ENCODE measurements at places on chromosomes 1 and 21. TPM values are rescaled to one million over a fixed set of nuclear protein-coding genes. Genes with fewer than 3 reads are reported as not detected.
A peak's percentile ranks its signal among the peaks of the same experiment; 100 is the strongest.

GRCh38 chr1:89631816-89632656, 884 bp upstream of the LRRC8C start:
- H3K27ac ChIP-seq = peak overlapping the region; percentile 70
- DNase-seq = no peak
- H3K36me3 ChIP-seq = no peaks in the 10 kb centered on the region
- no peaks in the 10 kb centered on the region for H3K27me3 ChIP-seq
- no peaks in the 10 kb centered on the region for H3K4me1 ChIP-seq

Gene L1TD1
- 0.99 TPM for total RNA-seq

Gene GBP7
- not detected for total RNA-seq

Gene CR1L
- total RNA-seq = not detected

DNA sequence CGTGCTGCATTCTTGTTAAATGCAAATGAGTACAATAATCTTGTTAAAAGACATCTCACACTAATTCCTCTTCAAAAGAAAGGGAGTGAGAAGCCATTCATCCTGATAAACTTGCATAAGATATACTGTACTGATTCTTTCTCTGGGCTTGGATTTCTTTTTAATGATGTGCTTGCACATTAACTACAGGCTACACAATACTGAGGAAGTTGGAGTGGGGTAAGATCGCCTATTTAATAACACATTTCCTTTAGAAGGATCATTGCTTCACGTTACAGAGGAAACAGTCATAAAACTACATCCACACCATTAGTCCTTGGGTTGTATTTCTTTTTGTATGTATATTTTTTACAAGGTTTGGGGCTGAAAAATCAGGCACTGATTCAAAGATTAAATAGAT, 36.6 kb downstream of the NRIP1 start:
- no peak overlapping the region for H3K4me3 ChIP-seq
- no peak overlapping the region for H3K27ac ChIP-seq
- DNase-seq = no peak
- H3K4me1 ChIP-seq = peaks cover 31% of the 10 kb centered on the region
- no peaks in the 10 kb centered on the region for H3K27me3 ChIP-seq
- no peaks in the 10 kb centered on the region for H3K36me3 ChIP-seq

Gene CRYBG2
- total RNA-seq = not detected

Gene CENPF
- 0.36 TPM for total RNA-seq

Gene A3GALT2
- not detected for total RNA-seq

Gene AMIGO1
- total RNA-seq = 8.2 TPM

GRCh38 chr1:217138173-217138765, 415.0 kb upstream of the ESRRG start:
- H3K27ac ChIP-seq = no peak overlapping the region
- H3K4me3 ChIP-seq = no peak overlapping the region
- H3K36me3 ChIP-seq = no peaks in the 10 kb centered on the region
- peaks cover 15% of the 10 kb centered on the region for H3K27me3 ChIP-seq

Gene LRRC71
- total RNA-seq = not detected

Gene PGBD5
- 0.16 TPM for total RNA-seq

- no peak overlapping the region for H3K4me3 ChIP-seq
- H3K4me1 ChIP-seq = no peaks in the 10 kb centered on the region
- no peaks in the 10 kb centered on the region for H3K27me3 ChIP-seq
- no peak overlapping the region for H3K27ac ChIP-seq
Measured at GRCh38 chr1:200693327-200693726, 23.6 kb upstream of the DDX59 start.

- no peaks in the 10 kb centered on the region for H3K27me3 ChIP-seq
- DNase-seq = no peak
- peak overlapping the region; percentile 28 for H3K27ac ChIP-seq
- no peak overlapping the region for H3K4me3 ChIP-seq
Measured at GRCh38 chr1:100323419-100324106, 28.7 kb upstream of the CDC14A start.

GRCh38 chr1:234656944-234657654, 47.1 kb upstream of the IRF2BP2 start:
- H3K27ac ChIP-seq = no peak overlapping the region
- H3K36me3 ChIP-seq = no peaks in the 10 kb centered on the region

- H3K4me3 ChIP-seq = no peak overlapping the region
- no peaks in the 10 kb centered on the region for H3K4me1 ChIP-seq
- no peaks in the 10 kb centered on the region for H3K36me3 ChIP-seq
- peak overlapping the region; percentile 90 for H3K27ac ChIP-seq
- DNase-seq = peak; percentile 95
Measured at GRCh38 chr1:17569200-17570139, 30.0 kb downstream of the ARHGEF10L start.

Gene IGFN1
- not detected for total RNA-seq

GRCh38 chr1:23978805-23979204, 1.3 kb downstream of the SRSF10 start:
- no peaks in the 10 kb centered on the region for H3K4me1 ChIP-seq
- DNase-seq = no peak
- peak overlapping the region; percentile 97 for H3K4me3 ChIP-seq
- H3K27ac ChIP-seq = peak overlapping the region; percentile 96
- peaks cover 2% of the 10 kb centered on the region for H3K36me3 ChIP-seq
- no peaks in the 10 kb centered on the region for H3K27me3 ChIP-seq

- no peak overlapping the region for H3K4me3 ChIP-seq
- H3K36me3 ChIP-seq = no peaks in the 10 kb centered on the region
- no peaks in the 10 kb centered on the region for H3K27me3 ChIP-seq
- peaks cover 5% of the 10 kb centered on the region for H3K4me1 ChIP-seq
- no peak overlapping the region for H3K27ac ChIP-seq
Measured at GRCh38 chr1:152182431-152182830, 23.4 kb upstream of the RPTN start.

Measured in sigmoid colon (tissue), 7 donors.